ENCODE measurements at places on chromosomes 12 and 14. TPM values are rescaled to one million over a fixed set of nuclear protein-coding genes. Genes with fewer than 3 reads are reported as not detected.

DNA sequence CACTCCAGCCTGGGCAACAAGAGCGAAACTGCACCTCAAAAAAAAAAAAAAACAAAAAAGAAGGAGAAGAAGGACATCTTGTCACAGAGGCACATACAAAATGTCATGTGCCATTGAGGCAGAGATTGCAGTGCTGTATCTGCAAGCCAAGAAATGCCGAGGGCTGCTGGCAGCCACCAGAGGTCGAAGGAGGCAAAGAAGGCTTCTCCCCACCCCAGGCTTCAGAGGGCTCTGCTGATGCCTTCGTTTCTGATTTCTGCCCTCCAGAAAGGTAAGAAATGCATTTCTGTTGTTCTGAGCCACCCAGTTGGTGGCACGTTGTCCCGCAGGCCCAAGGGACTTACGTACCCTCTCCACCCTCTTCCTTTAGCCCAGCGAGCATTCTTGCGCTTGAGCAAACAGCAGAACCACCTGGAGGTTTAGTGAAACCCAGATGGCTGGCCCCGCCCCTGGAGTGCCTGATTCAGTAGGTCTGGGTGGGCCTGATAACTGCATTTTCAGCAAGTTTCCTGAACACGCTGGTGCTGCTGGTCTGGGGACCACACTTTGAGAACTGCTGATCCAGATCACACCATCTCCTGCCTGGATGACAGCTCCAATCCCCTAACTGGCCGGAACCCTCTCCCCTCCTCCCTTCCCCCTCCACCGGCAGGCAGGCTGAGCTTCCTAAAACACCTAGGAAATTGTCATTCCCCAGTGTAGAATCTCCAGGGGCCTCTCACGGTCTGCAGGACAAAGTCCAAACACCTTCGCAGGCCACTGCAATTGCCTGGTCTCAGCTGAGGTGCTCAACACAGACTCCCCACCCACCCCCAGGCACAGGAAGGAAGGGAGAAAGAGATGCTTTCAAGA lies 21.1 kb upstream of the SCARB1 start:
- peak; percentile 73 for DNase-seq

- DNase-seq: no peak
Observed at GRCh38 chr14:102798926-102799325, 21.7 kb downstream of the TRAF3 start.

- DNase-seq: no peak
Observed at GRCh38 chr12:913919-914698, 35.4 kb downstream of the RAD52 start.

GRCh38 chr12:124898200-124898922 lies 16.1 kb downstream of the UBC start:
- DNase-seq: peak; percentile 70

- no peak for DNase-seq
Observed at GRCh38 chr12:117412465-117413188, 51.2 kb upstream of the NOS1 start.

GRCh38 chr14:22411398-22412055 lies 177.5 kb downstream of the DAD1 start:
- DNase-seq: no peak

DNA sequence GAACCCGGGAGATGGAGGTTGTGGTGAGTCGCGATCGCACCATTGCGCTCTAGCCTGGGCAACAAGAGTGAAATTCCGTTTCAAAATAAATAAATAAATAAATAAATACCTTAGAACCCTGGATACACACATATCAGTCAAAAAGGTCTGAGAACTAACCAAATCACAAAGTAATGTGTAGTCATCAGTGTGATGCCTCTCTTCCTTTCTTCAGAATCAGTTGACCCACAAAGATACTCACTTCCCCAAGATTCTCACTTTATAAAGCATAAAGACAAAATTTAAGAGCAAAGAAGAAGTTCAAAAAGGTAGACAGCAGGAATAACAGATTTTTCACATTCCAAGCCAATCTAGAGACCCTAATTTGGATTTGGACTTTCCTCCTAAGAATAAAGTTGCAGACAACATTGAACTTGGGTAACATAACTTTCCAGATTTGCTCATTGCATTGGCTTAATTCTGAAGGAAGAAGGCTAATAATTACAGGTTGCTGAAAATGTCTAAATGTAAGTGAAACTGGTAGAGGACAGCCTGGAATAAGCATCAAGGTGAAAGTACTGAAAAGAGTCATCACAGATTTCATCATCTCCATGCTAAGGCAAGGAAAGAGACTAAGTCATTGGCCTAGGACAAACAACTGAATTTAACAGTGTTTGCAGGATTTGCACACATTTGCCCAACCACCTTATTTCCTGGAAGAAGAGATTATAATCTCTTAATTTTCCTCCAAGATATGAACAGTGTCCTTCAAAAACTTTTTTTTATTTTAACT lies 17.4 kb downstream of the TMED10 start:
- no peak for DNase-seq

GRCh38 chr14:20751963-20752562 lies 6.4 kb downstream of the EDDM3A start:
- DNase-seq: no peak

DNA sequence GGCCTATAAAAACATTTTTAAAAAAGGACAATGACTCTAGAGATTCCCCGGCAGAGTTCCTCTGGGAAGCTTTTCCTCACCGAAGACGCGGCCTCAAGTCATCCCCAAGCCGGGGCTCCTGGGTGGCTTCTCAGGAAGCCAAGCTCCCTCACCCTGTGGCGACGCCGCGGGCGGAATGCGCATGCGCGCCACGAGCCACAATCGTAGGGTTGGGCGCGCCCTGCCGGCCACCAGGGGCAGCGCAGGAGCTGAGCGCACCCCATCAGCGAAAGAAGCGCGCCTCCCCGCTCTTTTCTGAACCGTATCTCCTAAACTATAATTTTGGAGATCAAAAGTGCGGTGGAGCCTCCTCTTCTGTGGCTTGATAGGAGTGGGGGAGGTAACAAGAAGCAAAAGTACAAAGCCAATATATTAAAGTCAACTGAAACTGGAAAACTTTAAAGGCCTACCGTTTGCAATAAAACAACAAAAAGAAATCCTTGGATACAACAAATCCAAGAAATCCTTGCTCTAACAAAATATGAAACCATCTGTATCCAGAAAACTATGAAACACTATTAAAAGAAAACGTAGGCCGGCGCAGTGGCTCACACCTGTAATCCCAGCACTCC lies 17.4 kb upstream of the CHFR start:
- peak; percentile 81 for DNase-seq

DNA sequence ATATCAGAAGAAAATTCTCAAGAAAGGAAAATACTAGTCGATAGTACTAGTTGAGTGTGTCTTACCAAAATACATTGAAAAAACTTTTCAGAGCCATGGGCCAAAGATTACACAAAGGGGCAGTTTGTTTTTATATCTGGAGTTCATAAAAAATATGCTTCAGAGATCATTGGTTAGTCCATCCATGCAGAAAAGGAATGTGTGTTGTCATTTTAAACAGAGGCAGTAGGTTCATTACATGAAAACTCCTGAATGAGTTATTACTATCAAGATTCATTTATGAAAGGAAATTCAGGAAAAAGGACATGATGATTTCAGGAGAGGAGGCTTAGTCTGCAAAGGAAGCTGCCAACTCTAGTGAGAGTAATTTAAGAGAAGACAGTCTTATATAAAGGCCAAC lies 354.8 kb downstream of the AEBP2 start:
- DNase-seq: no peak

- no peak for DNase-seq
Observed at GRCh38 chr12:30794591-30795409, 40.0 kb upstream of the CAPRIN2 start.

- no peak for DNase-seq
Observed at GRCh38 chr14:51701951-51702350, 50.2 kb downstream of the FRMD6 start.

- DNase-seq: no peak
Observed at GRCh38 chr12:26841085-26841484, 8.1 kb upstream of the ITPR2 start.

DNA sequence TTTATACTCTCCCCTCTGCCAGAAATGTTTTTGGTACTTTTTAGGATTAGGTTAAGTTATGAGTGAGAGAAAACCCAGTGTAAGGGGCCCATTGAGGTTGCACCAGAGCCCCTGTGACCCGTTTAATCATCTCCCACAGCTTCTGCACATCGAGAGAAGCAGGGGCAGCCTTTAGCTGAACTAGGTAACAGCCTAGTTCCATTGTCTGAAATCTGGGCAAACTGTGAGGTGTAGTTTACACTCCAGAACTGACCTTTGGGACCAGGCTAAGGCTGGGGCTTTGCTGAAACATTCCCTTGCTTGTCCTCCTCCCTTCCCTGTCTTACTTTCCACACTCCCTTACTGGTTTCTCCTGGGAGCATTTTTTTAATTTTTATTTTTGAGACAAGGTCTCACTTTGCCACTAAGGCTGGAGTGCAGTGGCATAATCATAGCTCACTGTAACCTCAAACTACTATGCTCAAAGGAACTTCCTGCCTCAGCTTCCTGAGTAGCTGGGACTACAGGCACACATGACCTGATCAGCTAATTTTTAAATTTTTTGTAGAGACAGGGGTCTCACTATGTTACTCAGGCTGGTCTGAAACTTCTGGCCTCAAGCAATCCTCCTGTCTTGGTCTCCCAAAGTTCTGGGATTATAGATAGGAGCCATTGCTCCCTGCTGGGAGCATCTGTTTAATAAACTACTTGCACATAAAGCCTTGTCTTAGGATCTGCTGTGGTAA lies 25.9 kb upstream of the DHRS2 start:
- no peak for DNase-seq

GRCh38 chr12:132476038-132476414 lies 13.9 kb upstream of the FBRSL1 start:
- no peak for DNase-seq

GRCh38 chr12:65825183-65825506 lies 862 bp downstream of the HMGA2 start:
- DNase-seq: no peak

- no peak for DNase-seq
Observed at GRCh38 chr14:58104808-58105207, 47.2 kb downstream of the ARMH4 start.

GRCh38 chr12:76595056-76595455 lies 35.5 kb upstream of the OSBPL8 start:
- no peak for DNase-seq

DNA sequence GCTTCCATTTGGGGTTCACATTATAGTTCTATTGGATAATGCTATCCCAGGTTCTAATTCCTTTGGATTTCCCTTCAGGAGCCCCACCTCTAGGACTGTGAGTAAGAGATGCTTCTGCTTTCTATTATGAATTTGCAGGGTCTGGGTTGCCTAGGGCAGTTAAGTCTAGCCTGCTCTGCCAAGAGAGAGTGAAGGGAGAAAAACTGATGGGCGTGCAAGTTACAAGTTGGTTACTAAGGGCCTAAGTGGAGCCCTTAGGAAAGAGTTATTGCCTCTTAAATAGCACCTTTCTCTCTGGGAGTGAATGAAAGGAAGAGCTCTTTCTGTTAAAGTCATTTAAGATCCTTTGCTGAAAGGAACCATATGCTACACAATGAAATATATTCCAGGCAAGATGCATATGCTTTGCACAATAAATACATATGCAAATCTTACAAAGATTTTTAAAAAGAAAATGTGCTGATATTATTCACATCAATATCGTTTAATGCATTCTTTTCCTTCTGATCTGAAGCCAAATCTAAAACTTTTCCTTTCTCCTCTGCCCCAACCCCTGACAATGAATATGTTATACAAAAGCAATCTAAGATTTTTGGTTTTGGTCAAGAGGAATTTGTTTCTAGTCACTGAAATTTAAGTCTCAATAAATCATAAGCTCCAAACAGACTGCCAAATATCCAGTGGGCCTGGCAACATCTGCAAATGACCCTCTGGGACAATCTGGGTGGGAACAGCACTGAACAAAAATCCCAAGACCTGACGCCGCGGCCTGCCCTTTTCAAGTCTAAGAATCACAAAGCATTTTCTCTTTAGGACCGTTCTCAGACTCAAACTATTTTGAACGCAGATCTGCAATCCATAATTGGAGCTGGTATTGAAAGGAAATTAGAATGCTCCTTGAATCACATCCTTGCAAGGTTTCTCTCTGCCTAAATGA lies 586.7 kb downstream of the ETNK1 start:
- no peak for DNase-seq

DNA sequence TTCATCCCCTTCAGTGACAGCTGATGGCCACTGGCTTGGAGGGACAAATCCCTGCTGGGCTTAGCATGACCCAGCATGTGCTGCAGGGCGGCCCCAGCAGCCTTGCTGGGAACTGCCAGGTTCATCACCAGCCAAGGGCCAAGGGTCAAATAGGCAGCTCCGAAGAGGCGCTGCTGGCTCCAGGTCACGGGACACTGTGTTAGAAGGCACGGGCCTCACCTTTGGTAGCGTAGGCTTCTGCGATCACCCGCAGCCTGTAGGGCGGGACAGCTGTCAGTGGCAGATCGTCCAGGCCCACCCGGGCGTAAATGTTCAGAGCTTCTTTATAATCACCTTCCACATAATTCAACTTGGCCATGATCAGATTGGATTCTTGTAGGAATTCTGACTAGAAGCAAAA lies 35.7 kb downstream of the TTC7B start:
- no peak for DNase-seq

DNA sequence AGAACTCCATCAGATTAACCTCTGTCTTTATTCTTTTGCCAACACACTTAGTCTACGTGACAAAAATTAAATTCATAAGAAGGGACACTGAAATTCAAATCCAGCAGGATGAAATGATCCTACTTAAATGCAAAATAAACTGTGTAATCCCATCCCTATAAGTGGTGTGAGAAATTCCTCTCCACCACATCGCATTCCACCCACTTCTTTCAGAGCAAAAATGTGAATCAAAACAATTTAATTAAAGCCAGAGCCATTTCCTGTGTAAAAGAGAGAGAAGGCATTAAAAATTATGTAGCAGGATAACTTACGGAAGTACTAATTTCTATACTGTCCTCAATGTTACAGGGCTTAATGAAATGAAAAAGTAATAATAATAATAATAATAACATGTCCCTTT lies 844.3 kb downstream of the GALC start:
- no peak for DNase-seq

IL22 gene
- not detected for total RNA-seq

CCDC177 gene
- total RNA-seq: not detected

GALNT9 gene
- not detected for total RNA-seq

ZC3H10 gene
- total RNA-seq: 3.5 TPM

KRT72 gene
- not detected for total RNA-seq

CYP27B1 gene
- 1.7 TPM for total RNA-seq

C12orf42 gene
- not detected for total RNA-seq

NANOG gene
- total RNA-seq: 0.09 TPM

IRAK3 gene
- 4.0 TPM for total RNA-seq

Data from left colon (tissue), 2 donors.